ENCODE measurements at places on chromosomes 6 and 20.
A peak's percentile ranks its signal among the peaks of the same experiment; 100 is the strongest.

DNA sequence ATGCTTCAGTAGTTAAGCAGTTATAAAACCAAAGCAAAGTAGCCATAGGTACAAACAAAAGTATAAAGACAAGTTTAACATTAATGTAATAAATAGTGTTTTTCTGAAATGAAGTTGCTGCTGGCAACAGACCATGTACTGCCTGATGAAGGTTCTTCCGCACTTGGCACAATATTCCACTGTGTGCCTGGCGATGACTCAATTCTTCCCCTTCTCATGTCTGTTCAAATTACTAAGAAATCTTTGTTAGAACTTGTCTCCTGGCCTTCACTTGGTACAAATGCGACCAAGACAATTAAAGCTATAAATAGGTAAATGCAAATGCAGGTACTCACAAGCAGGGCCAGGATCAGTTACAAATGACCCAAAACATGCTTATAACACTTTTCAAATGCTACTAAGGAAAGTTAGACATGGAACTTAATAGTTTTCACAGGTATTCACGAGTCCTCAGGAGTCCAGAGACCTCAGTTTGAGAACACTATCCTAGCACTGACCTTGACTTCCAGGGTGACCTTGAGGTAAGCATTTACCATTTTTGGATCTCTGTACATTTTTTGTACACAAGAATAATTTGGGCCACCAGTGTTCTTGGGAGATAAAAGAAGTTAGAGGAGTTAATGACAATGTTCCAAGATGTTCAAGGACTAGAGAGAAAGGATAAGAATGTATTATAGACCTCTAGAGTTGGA lies 8.1 kb upstream of the DDR1 start:
- DNase-seq = no peak

DNA sequence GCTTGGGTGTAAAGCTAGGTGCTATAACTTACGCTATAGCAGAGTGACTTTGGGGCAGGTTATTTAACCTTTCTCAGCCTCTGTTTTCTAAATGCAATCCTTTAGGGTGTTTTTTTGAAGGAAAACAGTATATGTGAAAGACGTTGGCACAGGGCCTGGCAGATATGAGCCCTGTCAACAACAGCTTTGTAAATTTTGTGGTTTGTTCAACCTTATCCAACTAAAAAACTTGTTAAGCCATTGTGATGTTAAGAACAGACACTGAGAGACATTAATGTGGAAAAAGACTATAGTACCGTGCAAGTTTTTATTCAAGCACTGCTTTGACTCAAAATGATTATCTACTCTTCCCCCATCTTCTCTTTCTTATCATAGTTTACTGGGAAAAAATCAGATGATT lies 8.2 kb downstream of the HECA start:
- DNase-seq = no peak

DNA sequence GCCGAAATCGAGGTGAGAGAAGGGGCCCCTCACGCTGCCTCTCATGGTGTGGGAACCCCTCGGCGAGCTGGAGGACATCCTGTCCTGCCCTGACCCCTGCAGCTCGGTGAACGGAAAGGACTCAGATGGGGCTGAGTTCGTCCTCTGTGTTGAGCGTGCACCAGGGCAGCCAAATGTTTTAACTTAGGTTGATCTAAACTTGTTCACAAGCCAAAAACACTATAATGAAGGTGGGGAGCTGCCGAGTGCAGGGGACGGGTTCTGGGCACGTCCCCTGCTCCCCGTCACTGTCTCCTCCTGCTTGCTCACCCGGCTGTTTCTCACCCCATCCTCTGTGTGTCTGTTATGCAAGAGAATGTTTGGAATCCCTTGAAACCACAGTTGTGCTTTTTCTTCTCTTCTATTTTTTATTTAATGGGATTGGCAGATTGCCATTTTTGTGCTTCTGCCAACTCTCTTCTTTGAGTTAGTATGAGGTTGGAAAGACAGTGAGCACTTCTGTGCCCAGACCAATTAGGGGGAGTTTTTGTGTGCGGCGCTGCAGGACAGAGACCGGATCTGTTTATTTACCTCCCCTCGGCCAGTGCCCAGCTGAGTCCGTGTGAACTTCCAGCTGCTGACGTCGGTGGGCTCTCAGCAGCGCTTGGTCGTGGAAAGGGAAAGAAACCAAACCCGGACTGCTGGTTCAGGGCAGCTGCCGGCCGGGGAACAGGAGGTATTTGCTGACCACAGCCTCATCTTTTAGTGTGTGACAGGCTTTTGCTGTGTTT lies 158.1 kb downstream of the DTNBP1 start:
- DNase-seq = peak; percentile 96

- no peak for DNase-seq
Measured at GRCh38 chr20:37526238-37526838, 1.3 kb downstream of the BLCAP start.

GRCh38 chr20:58926802-58927489 lies 54.1 kb upstream of the NELFCD start:
- no peak for DNase-seq

DNA sequence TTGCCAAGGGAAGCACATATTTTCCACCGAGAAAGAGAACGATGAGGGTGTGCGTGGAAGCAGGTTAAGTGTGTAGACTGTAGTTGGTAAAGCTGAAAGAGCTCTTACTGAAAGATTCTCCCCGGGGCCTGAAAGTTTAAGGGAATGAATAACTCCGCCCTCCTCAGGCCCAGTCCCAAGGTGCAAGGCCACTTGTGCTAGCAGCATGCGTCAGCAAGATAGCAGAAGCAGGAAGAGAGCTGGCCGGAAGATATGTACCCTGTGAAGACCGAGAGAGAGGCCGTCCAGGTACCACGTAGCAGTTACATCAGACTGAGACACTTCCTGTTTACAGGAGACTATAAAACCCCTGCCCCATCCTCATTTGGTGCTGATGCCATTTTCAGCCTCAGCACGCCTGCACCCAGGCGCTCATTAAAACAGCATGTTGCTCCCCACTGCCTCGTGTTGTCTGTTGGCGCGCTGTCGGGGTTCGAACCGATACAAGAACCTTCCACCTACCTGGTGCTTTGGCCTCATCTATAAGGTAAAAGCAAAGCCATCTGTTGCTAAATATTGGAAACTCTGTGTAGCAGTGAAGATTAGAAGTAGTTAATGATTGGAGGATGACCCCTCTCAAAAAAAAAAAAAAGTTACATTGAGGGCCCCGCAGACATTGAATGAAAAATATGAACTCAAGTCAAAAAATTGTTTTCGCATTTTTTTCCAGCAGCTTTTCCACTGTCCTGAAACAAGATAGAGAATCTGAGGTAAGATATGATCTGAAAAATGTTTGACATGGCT lies 18.6 kb upstream of the FAM135A start:
- DNase-seq = no peak

- DNase-seq = no peak
Measured at GRCh38 chr6:101181006-101181405, 212.5 kb upstream of the GRIK2 start.

Data from fibroblast of skin of left quadriceps (primary cell).